SJCRH30 (cell line): ENCODE measurements at places on chromosomes 1 and 21. TPM values are rescaled to one million over a fixed set of nuclear protein-coding genes. Genes with fewer than 3 reads are reported as not detected.

DNA sequence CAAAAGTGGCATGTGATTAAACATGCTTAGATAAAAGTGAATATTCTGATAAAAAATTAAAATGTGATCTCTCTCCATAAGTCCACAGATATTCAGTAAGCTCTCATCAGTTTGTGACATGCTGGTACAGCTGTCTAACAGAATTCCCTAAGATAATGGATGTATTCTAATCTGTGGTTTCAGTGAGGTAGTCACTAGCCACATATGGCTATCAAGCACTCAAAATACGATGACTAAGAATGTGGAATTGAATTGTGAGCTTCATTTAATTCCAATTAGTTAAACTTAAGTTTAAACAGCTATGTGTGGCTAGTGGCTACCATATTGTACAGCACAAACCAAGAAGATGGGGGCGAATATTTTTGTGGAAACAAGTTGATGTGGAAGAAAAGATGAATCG is 4.1 kb upstream of the REG4 start:
- peaks cover 27% of the 10 kb centered on the region for H3K4me1 ChIP-seq
- no peaks in the 10 kb centered on the region for H3K27me3 ChIP-seq
- H3K36me3 ChIP-seq, result no peaks in the 10 kb centered on the region
- peak overlapping the region; percentile 77 for H3K27ac ChIP-seq

GRCh38 chr1:36115931-36116330 is 9.1 kb downstream of the COL8A2 start:
- DNase-seq, result peak; percentile 40
- H3K4me1 ChIP-seq, result peaks cover 55% of the 10 kb centered on the region
- H3K27me3 ChIP-seq, result no peaks in the 10 kb centered on the region
- H3K4me3 ChIP-seq, result no peak overlapping the region

GRCh38 chr1:75136921-75137641 is 2.9 kb downstream of the LHX8 start:
- no peak for DNase-seq
- no peaks in the 10 kb centered on the region for H3K4me1 ChIP-seq
- H3K36me3 ChIP-seq, result no peaks in the 10 kb centered on the region
- no peak overlapping the region for H3K27ac ChIP-seq

DNA sequence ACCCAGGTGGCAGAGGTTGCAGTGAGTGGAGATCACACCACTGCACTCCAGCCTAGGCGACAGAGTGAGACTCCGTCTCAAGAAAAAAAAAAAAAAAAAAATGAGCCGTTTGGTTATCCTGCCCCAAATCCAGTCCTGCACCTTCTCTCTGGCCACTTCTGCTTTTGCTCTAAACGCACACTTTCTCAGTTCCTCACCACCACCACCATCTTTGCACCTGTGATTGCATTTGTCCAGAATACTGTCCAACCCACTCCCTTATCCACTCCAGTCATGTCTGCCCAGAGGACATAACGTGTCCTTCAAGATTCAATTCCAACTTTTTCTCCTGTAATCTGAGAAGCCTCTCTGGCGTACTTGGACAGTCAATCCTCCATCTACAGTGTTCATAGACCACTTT is 2.2 kb upstream of the NEK2 start:
- DNase-seq, result no peak
- H3K27me3 ChIP-seq, result no peaks in the 10 kb centered on the region
- H3K27ac ChIP-seq, result no peak overlapping the region
- no peak overlapping the region for H3K4me3 ChIP-seq
- peaks cover 3% of the 10 kb centered on the region for H3K36me3 ChIP-seq

DNA sequence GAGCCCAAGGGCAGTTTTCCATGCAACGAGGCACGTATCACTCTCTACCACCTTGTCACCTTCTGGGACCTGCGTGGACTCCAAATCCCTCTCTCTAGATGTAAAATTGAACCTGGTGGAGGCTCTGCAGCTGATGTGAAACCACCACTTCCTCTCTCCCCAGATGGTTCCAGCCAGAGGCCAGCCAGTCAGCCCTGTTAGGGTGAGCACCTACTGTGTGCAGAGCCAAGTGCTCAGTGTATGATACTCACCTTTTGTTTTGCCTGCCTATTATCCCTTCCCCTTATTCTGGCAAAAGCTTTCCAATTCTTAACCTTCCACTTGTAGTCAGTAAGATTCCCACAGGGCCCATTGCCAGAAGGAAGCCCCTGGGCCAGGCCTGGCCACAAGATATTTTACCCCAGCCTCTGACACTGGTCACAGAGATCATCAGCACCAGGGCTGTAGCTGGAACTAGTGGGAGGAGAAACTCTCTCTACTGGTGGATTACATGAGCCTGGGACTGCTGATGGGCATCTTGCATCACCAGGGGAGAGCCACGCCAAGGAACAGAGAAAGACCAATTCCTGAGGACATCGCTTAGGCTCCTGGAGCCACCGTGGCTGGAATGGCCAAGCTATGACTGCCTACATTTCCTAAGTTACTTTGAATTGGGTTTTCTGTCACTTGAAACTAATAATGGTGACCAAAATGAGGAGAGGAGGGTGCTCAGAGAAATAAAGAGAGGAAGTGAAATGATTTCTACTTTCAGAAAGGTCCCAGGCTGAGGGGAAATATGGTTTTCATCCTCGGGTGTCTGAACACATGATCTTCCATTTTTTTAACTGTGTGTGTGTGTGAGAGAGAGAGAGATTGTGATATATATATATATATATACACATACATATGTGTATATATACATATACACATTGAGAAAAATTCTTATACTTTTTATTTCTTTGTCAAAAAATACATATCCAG is 26.6 kb upstream of the RD3 start:
- no peak overlapping the region for H3K4me3 ChIP-seq
- no peaks in the 10 kb centered on the region for H3K36me3 ChIP-seq
- H3K4me1 ChIP-seq, result no peaks in the 10 kb centered on the region; the same call in 1 of the 2 replicates
- no peaks in the 10 kb centered on the region for H3K27me3 ChIP-seq

- H3K4me1 ChIP-seq, result no peaks in the 10 kb centered on the region
- H3K27me3 ChIP-seq, result peaks cover 4% of the 10 kb centered on the region; the same call in 1 of the 2 replicates
- no peak overlapping the region for H3K27ac ChIP-seq
- no peaks in the 10 kb centered on the region for H3K36me3 ChIP-seq
- DNase-seq, result no peak
- H3K4me3 ChIP-seq, result no peak overlapping the region
Measured at GRCh38 chr21:45570826-45571601, 28.8 kb upstream of the SLC19A1 start.

GRCh38 chr21:42012763-42013329 is 2.7 kb upstream of the ZBTB21 start:
- H3K4me1 ChIP-seq, result peaks cover 28% of the 10 kb centered on the region
- H3K4me3 ChIP-seq, result peak overlapping the region; percentile 13
- no peak for DNase-seq
- no peaks in the 10 kb centered on the region for H3K36me3 ChIP-seq

- no peaks in the 10 kb centered on the region; the same call in 1 of the 2 replicates for H3K27me3 ChIP-seq
- peaks cover 21% of the 10 kb centered on the region for H3K36me3 ChIP-seq
Measured at GRCh38 chr1:28501925-28502324, 3.9 kb upstream of the RCC1 start.

GRCh38 chr1:154954541-154954940 is 1.4 kb downstream of the PBXIP1 start:
- H3K4me1 ChIP-seq, result peaks cover 39% of the 10 kb centered on the region
- no peak overlapping the region for H3K4me3 ChIP-seq
- H3K27me3 ChIP-seq, result no peaks in the 10 kb centered on the region
- H3K27ac ChIP-seq, result peak overlapping the region; percentile 12; the same call in 1 of the 2 replicates
- no peaks in the 10 kb centered on the region for H3K36me3 ChIP-seq
- DNase-seq, result no peak

- no peak overlapping the region for H3K27ac ChIP-seq
- no peak overlapping the region for H3K4me3 ChIP-seq
- DNase-seq, result no peak
- H3K36me3 ChIP-seq, result no peaks in the 10 kb centered on the region
- H3K4me1 ChIP-seq, result no peaks in the 10 kb centered on the region
Measured at GRCh38 chr1:81032374-81032773, 768.4 kb upstream of the ADGRL2 start.

The PLA2G4A gene
- not detected in 2 replicates for total RNA-seq

The BNIPL gene
- total RNA-seq, result 0.22 and 0.56 TPM in 2 replicates

The C1orf94 gene
- 5.7 and 6.9 TPM in 2 replicates for total RNA-seq

The OR2L3 gene
- not detected in 2 replicates for total RNA-seq

The LAMB3 gene
- total RNA-seq, result 8.9 and 9.1 TPM in 2 replicates

The OSCP1 gene
- 0.71 and 2.6 TPM in 2 replicates for total RNA-seq

The TTC22 gene
- not detected in 2 replicates for total RNA-seq

The UBXN10 gene
- not detected in 2 replicates for total RNA-seq

The HSD3B2 gene
- not detected in 2 replicates for total RNA-seq
